ENCODE measurements at places on chromosomes 16 and 17. TPM values are rescaled to one million over a fixed set of nuclear protein-coding genes. Genes with fewer than 3 reads are reported as not detected.

The SSTR5 gene
- 5.1 TPM for total RNA-seq

The CLEC18A gene
- total RNA-seq = not detected

The ICAM2 gene
- 0.64 TPM for total RNA-seq

The ITGAX gene
- 0.26 TPM for total RNA-seq

The WDR59 gene
- 15.1 TPM for total RNA-seq
